Pancreas (tissue), 10 donors: ENCODE measurements at places on chromosomes 12 and 14.

GRCh38 chr12:10119066-10119465 lies 10.9 kb downstream of the CLEC7A start:
- no peak for DNase-seq

DNA sequence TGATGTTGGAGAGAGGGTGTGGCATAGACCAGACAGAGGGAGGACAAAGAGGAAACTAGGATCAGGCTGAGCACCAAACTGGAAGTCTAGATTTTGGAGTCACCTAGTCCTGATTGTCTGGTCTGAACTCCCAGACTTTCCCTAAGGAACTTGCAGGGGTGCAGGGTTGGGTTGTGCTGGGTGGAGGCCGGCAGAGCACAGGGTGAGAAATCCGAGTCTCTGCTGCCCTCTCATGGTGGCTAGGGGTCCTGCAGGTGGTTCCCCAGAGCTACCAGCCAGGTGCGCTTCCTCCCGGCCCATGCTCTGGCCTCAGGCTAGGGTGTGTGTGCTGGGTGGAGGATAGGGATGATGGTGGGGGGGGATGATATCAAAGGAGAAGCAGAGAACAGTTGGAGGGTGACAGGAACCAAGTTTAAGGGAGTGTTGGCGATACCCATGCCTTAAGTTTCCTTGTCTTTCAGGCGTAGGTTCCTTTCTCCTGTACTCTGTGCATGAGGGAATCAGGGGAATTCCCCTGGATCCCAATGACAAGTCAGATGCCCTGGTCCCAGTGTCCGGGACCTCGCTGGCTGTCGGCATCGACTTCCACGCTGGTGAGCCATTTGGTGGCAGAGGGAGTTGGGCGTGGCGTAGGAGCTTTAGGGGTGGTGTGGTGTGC lies 33.5 kb upstream of the NXPH4 start:
- peak; percentile 85 for DNase-seq

- no peak for DNase-seq
These were observed 5.8 kb downstream of the ASCL4 start for GRCh38 chr12:107780298-107780697.

DNA sequence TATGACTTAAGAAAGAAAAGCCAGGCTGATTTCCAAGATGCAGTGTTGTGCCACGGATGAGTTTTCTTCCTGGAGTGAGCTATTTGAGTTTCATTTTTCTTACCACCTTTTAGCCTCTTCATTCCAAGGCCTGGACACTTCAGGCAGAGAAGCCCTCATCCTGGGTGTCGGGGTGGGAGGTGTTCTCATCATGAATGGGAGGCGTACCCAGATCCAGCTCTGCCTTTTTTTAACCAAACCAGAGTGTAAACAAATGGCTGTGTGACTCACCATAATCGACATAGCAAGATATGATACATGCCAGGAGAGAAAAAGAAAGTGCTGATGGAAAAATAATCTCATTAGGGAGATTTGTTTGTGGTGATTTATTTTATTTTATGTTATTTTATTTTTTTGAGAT lies 79.9 kb downstream of the ARF6 start:
- DNase-seq, result no peak

- DNase-seq, result no peak
These were observed 41.0 kb upstream of the NPAS3 start for GRCh38 chr14:32897698-32898064.

DNA sequence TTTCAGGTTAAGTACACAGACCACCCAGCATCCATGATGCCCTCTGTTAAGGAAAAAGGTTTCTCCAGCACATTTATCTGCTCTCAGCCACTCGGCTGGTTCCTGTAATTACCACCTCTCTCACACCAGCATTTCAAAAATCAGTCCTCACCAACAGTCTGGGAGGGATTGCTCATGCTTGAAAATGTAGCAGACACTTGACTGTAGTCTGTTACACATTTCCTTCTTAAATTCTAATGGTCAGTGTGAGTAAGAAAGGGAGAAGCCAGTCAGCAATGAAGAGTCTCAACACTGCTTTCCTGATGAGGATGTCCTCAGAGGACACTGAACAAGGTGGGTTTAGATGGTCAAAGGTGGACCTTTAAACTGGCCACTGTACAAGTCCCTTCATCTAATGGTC lies 6.0 kb downstream of the ZBTB39 start:
- DNase-seq, result no peak

DNA sequence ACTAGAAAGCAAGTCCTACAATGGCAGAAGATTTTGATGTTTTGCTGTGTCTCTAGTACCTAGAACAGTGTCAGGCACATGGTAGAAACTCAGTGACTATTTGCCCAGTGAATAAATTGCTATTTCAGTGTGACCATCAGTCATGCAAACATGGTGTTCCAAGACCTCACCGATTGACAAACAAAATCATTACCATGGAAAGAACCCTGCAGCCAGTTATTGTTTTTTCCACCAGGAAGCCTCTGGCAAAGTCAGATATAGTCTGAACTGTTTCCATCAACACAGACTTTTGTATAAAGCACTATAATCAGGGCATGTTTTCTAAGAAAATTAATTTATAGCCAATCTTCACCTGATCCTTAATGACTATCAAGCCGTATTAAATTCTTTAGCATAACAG lies 97.3 kb upstream of the RASSF8 start:
- DNase-seq, result no peak

GRCh38 chr14:51846631-51847488 lies 13.6 kb upstream of the GNG2 start:
- DNase-seq, result peak; percentile 33

DNA sequence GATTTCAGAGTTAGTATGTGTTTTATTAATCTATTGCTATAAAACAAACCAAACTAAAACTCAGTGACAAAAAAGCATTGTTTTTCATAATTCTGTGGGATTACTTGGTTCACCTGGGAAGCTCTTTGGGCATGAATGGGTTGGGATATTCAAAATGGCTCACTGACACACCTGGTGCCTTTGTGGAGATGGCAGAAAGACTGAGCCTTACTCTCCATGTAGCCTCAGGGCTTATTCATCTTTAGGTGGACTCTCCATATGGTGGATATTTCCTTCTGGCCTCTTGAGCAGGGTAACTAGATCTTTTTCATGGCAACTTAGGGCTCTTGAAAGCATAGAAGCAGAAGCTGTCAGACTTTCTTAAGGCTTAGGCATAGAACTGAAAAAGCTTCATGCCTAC lies 1102.8 kb upstream of the SEL1L start:
- no peak for DNase-seq

GRCh38 chr12:84512751-84513150 lies 399.8 kb downstream of the SLC6A15 start:
- no peak for DNase-seq

GRCh38 chr12:56987551-56988053 lies 18.7 kb downstream of the ZBTB39 start:
- DNase-seq, result peak; percentile 91

- peak; percentile 73 for DNase-seq
These were observed 37.2 kb downstream of the RDH12 start for GRCh38 chr14:67738740-67739504.

DNA sequence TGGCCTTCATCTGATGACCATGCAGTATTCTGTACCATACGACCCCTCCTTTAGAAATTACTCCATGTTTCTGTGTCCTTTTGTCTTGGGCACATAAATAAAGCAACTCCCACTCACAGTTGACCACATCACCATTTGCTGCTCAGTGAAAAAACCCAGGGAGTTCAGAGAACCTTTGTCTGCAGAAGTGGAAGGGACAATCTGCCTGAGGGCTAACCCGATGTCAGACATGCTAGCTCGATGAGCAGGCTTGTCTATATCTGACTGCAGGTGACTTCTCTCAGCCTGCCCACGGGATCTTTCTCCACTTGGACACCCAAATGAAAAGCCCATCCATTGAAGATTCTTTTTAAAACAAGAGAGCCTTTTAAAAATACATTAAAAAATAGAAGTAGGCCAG lies 45.7 kb upstream of the GRIP1 start:
- DNase-seq, result no peak

- no peak for DNase-seq
These were observed 56.6 kb downstream of the GALNT4 start for GRCh38 chr12:89468017-89468416.

GRCh38 chr14:95475540-95476240 lies 40.8 kb downstream of the SYNE3 start:
- no peak for DNase-seq

DNA sequence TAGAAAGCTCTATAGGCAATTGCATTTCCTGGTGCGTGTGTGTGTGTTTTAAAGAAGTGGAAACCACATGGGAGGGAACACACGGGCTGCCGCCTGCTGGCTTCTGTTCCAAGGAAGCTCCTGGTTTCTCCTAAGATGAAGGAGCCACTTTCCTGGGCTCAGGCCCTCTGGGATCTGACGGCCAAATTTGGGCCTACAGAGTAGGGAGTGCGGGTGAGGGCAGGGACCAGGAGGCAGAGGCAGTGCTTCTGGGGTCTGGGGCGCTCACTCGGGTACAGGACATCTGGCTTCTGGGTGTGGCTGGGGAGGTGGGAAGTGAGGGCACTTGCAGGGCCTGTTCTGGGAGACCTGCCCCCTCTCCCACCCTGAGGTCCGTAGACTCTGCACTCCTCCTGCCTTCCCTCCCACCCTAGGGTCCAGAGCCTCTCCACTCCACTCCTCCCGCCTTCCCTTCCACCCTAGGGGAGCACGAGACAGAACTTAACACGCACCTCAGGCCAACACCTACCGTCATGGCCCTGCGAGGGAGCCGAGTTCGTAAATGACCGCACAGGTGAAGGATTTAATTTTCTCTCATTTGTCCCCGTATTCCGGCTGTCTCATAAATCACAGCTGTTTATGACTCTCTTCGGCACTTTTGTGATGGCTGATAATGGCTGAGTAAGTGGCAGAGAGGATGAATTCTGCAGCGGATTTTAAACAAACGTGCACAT lies 127.7 kb downstream of the KIF26A start:
- no peak for DNase-seq

- peak; percentile 41 for DNase-seq
These were observed 54.7 kb upstream of the EIF5 start for GRCh38 chr14:103279142-103280025.

- no peak for DNase-seq
These were observed 11.2 kb downstream of the KCNH3 start for GRCh38 chr12:49549735-49550692.
